ENCODE measurements at places on chromosomes 1 and 21. TPM values are rescaled to one million over a fixed set of nuclear protein-coding genes. Genes with fewer than 3 reads are reported as not detected.

- DNase-seq, result no peak
These were observed 78.0 kb downstream of the OBSCN start for GRCh38 chr1:228285661-228286504.

C1orf116 gene
- total RNA-seq, result not detected

GRCh38 chr1:214216021-214216420, 64.9 kb upstream of the SMYD2 start:
- no peak for DNase-seq

- no peak for DNase-seq
These were observed 2.2 kb upstream of the SH3BGRL3 start for GRCh38 chr1:26277719-26278118.

GRCh38 chr1:241357366-241358340, 648 bp upstream of the RGS7 start:
- no peak for DNase-seq

HYI gene
- total RNA-seq, result 236 TPM

DNA sequence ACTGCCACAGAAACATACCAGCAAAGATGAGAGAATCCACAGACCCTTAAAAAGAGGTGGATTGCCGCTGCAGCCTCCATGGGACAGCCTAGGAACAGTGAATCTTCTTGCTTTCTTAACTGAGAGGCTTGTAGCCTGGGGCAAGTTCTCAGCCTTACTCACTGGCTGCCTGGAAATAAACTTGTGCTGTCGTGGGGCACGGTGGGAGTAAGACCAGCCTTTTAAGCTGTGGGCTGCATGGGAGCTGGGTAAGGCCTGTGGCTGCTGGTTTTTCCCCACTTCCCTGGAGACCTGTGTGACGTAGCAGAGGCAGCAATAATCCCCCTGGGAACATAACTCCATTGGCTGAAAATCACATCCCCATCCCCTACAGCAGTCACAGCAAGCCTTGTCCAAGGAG, 30.8 kb downstream of the CD2 start:
- DNase-seq, result no peak

- DNase-seq, result no peak
These were observed 178.3 kb upstream of the RAB4A start for GRCh38 chr1:229092377-229093237.

MYCBP gene
- 14.3 TPM for total RNA-seq

AMPD1 gene
- not detected for total RNA-seq

DNA sequence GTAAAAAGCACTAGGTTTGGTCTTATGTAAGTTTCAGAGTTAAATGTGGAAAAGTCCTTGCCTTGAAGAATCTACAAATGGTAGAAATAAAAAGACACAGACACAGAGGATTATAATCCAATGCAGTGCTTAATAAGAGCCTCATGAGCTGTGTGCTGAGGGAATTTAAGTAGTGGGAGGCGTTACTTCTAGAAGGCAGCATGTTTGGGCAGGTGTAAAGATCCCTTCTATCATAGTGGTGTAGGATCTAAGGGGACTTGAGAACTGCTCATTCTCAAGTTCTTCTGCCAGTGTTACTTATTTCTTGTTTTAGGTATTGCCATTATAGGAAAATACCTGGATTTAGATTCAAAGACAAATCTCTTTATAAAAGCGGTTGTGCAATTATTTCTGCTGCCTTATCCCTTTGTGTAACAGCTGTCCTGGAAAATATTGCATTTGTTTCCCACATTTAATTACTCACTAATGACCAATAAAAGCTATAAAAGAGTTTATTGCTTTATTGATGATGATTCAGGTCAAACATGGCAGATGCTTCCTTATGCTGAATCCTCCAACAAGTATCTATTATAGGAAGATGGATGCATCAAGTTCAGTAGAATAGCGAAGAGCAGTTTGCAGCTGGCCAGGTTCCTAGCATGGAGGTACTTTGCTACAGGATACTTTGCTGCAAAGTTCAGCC, 132.5 kb upstream of the IVNS1ABP start:
- no peak for DNase-seq

VWA5B1 gene
- total RNA-seq, result not detected

FAM163A gene
- 1.5 TPM for total RNA-seq

DNA sequence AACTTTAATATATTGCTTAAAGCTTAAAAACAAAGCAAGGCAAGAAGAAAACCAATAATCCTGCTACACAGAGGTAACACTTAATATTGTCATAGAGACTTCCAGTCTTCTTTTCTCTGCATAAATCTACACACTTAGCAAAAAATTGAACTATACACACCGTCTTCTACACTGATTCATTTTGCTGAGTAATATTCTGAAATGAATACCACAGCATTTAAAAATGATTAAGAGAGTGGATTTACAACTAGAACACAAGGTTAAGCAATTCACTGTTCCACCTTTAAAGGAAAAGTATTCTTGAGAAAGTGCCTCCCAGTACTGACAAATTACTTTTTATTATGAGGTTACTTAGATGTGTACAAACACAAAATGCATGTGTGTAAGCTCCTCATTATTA, 22.2 kb upstream of the ITPKB start:
- DNase-seq, result no peak

COPA gene
- 193 TPM for total RNA-seq

DNA sequence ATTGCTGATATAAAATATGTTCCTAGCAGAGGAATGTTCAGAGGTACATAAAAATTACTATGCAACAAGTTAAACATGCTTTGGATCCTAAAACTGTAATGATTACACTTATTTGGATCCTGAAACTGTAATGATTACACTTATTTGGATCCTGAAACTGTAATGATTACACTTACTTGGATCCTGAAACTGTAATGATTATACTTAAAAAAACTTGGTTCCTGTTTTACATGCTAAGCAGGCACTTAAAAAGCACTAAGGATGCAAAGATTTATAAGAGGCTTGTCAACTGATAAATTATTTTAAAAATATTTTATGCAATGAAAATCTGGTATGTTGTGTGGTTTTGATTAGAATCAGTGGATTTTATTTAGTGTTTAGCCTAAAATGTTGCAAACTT, 47.7 kb downstream of the ZNHIT6 start:
- DNase-seq, result no peak

CNR2 gene
- total RNA-seq, result not detected

DNA sequence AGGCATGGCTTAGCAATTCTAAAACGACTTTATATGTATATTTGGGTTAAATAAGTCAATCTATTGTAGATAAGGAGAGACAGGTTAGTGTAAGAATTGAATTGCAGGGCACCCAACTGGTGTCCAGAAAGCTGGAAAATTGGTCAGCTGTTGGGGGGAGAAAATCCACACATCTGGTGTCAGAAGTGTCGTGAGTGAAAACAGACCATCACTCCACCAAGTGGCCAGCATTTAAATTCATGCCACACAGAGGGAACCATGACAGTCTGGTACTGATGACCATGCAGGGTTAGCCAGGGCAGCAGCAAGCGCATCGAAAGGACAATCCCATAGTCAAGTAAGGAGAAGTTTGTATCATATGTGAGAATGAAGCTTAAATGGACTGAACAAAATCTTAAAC, 11.7 kb downstream of the LAX1 start:
- DNase-seq, result no peak

KLF17 gene
- total RNA-seq, result not detected

DNA sequence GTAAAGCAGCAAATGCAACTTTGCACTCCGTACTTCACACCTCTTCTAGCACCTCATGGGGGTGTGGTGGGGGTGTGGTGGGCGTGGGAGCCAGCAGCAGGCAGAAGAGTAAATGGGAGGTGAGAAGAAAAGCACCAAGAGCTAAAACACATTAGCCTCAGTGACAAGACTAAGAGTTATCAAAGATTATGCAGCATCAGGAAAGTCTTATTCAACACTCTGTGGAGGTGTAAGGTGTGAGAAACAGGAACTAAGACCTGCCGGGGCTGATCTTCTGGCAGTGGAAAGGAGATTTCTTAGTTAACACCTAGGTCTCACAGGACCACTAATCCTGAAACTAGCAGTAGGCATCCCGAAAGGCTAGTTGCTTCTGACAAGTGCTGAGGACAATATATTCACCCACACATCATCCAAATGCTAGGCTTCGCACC, 9.9 kb downstream of the TGFBR3 start:
- no peak for DNase-seq

DNA sequence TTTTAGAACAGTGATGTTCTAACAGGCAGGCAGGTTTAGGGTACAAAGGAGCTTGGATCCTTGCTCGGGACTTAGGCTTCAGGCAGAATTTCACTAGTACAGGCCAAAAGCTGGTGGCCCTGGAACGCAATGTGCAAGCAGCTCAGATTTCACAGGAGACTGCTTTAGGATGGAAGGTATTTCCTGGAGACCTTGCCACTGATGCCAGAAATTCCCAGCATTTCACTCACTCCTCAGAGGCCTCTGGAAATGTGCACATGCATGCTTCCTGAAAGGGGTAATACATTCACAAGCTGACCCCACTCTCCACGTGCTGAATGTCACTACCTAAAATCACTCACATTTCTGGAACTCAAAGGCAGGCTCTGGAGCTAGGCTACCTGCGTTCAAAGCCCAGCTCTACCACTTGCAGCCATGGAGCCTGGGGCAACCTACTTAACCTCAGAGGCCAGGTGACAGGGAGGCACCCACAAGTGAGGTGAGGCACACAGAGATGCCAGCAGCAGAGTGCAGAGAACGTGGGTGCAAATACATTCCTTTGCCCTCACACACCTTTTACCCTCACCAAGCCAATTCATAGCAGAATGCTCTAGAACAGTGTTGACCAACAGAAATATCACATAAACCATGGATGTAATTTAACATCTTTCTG, 56.5 kb downstream of the CDC7 start:
- DNase-seq, result no peak

DNA sequence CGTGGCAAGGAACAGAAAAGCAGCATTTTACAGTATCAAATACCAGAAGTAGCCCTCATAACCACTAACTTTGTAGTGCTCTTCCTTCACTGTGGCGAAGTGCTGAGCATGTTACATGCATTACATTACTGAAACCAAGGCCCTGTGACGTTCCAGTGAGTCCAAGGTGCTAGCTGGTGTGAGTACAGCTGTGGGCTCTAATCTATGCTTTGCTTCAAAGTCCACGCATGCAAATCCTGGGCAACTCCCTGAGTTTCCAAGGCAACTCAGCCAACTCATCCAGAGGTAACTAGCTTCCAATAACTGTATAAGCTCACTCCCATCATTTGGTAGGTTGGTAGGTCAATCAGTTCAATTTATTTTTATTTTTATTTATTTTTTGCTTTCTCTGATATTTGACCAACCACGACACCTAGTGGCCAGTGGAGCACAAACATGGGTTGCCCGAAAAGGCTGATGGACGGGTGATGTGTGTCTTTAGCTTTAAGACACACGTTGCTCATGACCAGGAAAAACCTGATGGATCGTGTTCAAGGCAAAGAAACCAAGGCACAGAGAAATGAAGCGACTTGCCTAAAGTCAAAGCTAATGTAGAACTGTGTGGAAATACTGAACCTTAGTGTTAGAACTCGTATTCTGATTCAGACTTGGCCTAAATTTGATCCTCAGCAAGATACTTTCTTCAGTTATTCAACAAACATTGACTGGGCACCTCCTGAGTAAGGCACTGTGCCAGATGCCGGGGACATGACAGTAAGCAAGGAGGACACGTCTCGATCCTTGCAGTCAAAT, 73.0 kb downstream of the GNG12 start:
- DNase-seq, result no peak

AIRE gene
- not detected for total RNA-seq

GRCh38 chr1:12475530-12475934, 142.5 kb downstream of the DHRS3 start:
- DNase-seq, result no peak

PDZK1IP1 gene
- not detected for total RNA-seq

- no peak for DNase-seq
These were observed 17.3 kb downstream of the SLC9A1 start for GRCh38 chr1:27137544-27138075.

DNA sequence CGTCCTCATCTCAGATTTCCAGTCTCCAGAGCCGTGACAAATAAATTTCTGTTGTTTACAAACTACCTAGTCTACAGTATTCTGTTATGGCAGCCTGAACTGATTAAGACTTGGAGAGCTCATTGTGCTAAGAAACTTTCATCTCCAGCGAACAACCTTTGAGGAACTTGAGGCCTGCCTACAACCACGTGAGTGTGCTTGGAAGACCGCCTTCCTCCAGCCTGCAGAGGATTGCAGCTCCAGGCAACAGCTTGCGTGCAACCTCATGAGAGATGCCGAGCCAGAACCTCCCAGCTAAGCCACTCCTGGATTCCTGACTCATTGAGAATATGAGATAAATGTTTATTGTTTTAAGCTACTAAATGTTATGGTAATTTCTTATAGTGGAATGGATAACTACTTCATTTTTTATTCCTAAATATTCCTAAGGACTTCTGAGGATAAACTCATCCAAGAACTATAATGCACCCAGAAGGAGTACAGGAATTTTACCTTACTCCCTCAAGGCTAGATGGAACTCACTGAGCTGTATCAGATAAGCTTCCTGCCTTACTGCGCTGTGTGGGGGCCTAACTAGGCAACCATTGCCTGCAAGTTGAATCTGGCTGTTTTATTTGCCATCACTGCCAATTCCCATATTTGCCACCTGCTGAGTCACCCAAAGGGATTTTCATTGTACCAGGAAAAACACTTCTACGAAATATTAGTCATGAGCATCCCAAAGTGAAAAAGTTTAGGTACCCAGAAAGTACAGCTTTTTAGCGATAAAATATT, 17.6 kb downstream of the FAM177B start:
- DNase-seq, result no peak

- DNase-seq, result no peak
These were observed 30.4 kb downstream of the TMEM63A start for GRCh38 chr1:225851805-225852204.

OR2T29 gene
- not detected for total RNA-seq

GRCh38 chr1:74971982-74972381, 162.2 kb upstream of the LHX8 start:
- no peak for DNase-seq

DNA sequence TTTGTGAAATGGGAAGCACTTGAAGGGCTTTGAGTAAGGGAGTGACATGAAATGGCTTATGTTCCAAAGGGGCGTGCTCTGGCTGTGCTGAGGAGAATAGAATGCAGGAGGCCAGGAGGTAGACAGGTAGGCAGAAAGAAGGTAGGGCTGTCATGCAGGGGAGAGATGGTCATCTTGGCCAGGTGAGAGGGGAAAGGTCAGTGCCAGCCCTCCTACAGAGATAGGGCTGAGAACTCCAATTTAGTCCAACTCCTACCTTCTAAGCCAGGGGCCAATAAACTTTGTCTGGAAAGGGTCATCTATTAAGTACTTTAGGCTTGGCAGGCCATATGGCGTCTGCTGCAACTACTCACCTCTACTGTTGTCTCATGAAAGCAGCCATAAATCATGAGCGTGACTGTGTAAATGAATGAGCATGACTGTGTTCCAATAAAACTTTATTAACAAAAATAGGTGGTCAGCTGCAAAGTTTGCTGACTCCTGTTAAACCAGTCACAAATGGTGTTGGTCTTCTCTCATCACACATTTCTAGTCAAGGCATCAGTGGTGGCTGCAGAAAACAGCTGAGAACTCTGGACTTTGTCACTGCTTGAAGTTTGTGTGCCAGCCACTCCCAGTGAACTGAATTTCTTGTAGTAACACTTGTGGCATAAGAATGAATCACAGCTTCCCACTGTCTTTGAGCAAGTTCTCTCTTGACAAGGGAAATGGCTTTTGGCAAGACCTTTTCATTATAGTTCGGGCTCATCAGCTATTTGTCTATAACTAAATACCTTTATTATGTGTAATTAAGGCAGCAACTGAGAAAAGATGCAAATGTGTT, 32.0 kb upstream of the CD2 start:
- no peak for DNase-seq
